ENCODE measurements at places on chromosomes 1 and 21. TPM values are rescaled to one million over a fixed set of nuclear protein-coding genes. Genes with fewer than 3 reads are reported as not detected.

APOBEC4 gene
- total RNA-seq = not detected

WLS gene
- 66.1 TPM for total RNA-seq

GUCA2A gene
- not detected for total RNA-seq

PITHD1 gene
- 25.4 TPM for total RNA-seq

SPATA46 gene
- total RNA-seq = not detected

ELAVL4 gene
- not detected for total RNA-seq

DNA sequence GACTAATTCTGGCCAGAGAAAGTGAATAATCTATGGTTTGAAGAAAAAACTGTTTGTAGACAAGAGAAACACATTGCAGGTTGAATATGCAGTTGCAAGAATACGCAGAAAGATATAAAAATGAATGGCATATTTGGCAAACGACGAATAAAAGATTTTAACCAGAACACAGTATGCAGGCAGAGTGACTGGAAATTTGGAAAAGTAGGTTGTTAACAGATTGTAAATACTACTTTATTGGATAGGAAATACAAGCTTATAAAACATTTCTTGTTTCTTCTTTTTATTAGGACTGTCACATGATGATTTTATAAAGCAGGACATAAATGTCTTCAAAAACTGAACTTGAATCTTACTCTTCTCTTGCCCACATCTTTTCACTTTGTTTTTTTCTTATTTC, 573.3 kb upstream of the PBX1 start:
- DNase-seq = no peak

GRCh38 chr1:25478633-25479032, 47.9 kb downstream of the MACO1 start:
- no peak for DNase-seq

FAM229A gene
- 1.3 TPM for total RNA-seq

AMY2B gene
- total RNA-seq = 3.5 TPM

DNA sequence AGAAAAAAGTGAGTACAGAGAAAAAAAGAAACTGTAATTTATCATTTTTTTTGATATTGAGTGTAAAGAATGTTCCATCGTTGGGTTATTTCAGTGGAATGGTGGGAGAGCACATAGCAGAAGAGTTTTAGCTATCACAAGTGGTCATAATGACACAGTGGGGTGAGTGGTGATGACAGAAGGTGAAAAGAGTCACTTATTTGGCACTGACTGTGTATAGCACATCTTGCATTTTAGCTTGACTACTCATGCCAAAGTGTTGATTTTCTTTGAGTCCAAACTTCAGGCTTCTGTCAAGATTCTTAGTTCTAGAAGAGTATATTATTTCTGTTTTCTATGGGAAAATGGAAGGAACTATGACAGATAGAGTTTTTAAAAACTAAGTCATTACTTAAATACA, 261.2 kb downstream of the GRIK1 start:
- DNase-seq = no peak

ETS2 gene
- total RNA-seq = 36.7 TPM

DNA sequence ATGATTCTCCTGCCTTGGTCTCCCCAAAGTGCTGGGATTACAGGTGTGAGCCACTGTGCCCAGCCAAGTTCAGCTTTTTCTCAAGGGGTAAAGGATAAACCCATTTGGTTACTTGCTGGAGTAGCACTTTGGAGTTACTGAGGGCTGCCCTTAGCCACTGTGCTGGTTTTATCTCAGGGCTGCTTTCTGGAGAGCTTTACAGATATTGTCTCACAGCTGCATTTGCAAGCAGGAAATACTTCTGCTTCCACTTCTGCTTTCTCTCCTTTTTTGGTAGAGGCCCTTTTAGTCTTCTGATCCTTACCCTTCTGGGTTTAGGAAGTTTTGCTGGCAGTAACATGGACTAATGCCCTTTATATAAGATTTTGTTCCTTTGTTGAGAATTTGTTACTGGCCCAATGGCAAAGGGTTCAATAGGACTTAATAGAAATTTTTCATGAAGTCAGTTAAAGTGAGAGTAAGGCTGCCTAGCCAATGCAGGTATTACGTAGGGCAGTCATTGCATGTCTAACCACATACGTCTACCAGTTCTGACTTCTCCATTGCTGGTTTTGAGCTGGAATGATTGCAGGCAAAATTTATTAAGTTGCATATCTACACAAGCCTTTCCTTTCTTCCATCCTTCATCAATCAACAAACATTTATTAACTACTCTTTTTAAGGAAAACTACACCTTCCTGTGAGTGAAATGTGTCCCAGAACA, 24.4 kb downstream of the CAP1 start:
- DNase-seq = no peak

RIIAD1 gene
- not detected for total RNA-seq

DNA sequence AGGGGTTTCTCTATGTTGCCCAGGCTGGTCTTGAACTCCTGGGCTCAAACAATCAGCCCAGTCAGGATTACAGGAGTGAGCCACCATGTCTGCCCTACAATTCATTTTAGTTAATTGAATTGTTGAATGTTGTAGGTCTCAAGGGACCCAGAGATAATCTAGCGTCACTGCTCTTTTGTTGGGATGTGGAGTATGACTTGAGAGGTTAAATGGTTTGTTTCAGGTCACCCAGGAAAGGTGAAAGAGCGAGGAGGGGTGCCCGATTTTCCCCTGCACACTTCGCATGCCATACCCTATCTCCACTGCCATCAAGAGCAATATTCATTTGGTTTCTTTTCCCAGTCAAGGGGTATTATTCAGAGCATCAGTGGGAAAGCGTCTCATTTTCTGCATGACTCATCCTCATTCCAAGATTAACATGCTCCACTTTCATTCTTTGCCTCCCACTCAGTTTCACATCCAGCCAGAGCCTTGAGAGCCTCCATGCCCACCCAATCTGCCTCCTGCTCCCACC, 13.1 kb upstream of the SLC30A1 start:
- peak; percentile 90 for DNase-seq

WDR64 gene
- not detected for total RNA-seq

BEND5 gene
- total RNA-seq = not detected

AQP10 gene
- not detected for total RNA-seq

DNA sequence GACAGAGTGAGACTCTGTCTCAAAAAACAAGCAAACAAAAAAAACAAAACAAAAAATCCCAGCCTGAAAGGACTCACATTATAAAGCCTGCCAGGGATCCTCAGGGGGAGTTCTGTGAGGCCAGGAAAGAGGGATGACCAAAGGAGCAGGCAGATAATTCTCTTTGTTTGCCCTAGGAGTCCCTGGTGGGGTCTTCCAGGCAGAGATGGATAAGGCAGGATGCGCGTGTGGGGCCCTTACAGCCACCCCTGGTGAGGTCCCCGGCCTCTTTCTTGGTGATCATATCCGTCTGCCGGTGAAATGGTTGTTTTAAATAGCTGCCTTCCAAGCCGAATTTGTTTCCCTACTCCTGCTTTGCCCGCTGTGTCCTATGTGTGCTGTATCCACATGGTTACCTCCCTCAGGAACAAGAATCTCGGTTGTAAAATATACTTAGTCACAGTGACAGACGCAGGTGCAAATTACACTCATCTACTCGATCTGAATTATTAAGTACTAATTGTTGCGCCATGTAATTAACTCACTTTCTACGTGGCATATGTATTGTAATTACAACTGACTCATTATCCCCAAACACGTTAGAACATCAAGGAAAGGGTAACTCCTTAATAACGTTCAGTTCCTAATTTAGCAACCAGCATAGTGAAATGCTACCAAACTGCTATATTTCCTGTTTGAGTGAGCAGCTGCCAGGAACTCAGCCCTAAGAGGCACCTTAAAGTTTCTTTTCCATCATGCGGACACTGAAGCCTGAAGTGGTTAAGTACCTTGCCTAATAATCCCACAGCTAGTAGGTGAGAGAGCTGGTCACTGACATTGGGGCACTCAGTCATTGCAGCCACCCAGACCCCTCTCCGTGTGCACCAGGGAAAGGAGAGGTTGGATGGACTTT, 106.4 kb downstream of the ZSCAN20 start:
- no peak for DNase-seq
